ENCODE measurements at places on chromosomes 16 and 17.
A peak's percentile ranks its signal among the peaks of the same experiment; 100 is the strongest.

DNA sequence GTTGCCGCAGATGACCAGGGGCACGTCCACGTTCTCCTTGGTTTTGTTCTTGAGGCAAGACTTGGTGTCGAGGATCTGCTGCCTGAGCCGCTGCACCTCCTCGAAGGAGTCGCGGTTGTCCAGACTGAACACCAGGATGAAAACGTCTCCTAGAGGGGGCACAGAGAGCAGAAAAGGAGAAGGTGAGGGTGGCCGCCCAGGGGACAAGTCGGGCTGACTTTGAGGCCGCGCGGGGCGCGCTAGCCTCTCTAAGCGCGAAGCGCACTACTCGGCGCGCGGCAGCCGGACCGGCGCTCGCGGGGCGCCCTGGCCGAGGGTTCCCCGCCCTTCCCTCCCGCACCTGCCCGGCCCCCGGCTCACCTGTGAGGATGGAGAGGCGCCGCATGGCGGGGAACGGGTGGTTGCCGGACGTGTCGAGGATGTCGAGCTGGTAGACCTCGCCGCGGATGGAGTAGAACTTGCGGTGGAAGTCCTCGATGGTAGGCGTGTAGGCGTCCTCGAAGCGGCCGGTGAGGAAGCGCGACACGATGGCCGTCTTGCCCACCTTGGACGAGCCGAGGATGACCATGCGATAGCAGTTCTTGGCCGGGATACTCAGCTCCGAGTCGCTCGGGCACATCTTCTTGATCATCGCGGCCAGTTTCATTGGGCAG is 533 bp downstream of the RASD1 start:
- peak; percentile 31 for DNase-seq

DNA sequence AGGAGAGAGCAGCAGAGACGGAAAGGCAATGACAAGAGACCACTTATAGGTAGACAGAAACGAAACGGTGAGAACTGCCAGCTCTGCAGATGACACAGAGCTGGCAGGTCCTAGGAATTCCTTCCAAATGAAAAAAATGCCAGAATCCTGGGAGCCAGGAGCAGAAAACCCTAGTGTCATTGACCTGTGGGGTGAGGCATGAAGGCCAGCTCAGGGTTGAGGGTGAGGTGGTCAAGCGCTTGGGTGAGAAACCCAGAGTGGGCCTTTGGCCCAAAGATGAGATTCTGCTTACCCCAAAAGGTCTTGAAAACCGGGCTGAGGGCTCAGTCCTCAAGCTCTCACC is 9.2 kb downstream of the HIC1 start:
- DNase-seq = no peak

- DNase-seq = no peak
These were observed 253.6 kb downstream of the C16orf95 start for GRCh38 chr16:87063543-87063942.

- no peak for DNase-seq
These were observed 322.4 kb downstream of the CBLN1 start for GRCh38 chr16:48959204-48959603.

DNA sequence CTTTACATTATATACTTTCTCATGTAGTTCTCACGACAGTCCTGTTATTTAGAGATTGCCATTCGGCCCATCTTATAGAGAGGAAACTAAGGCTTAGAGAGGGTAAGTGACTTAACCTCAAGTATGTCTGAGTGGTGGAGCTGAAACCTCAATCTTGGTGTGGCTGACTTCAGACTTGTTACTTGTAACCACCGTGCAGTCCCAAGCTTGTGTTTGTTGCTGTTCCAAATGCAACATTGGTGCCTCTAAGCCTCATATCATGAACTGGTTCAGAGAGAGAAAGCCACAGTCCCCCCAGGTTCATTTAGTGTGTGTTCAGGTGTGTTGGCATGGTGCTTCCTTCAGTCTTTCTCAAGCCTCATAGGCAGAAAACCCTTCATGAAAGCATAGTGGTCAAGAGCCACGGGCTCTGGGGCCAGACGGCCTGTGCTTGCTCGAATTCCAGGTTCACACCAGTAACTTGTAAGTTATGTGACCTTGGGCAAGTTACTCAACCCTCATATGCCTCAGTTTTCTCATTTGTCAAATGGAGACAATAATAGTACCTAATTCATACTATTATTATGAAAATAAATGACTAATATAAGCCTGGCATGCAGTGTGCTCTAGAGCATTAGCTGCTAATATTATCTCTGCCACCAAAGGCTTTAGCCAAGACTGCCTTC is 39.9 kb downstream of the CDH1 start:
- DNase-seq = no peak
